ENCODE measurements at places on chromosomes 3 and 15. TPM values are rescaled to one million over a fixed set of nuclear protein-coding genes. Genes with fewer than 3 reads are reported as not detected.

The SMCO1 gene
- polyA plus RNA-seq = 0.05 TPM

The RTP3 gene
- polyA plus RNA-seq = not detected

The GABRA5 gene
- polyA plus RNA-seq = not detected

The THBS1 gene
- 14.0 TPM for polyA plus RNA-seq

The RASL12 gene
- polyA plus RNA-seq = 2.8 TPM

The GABRG3 gene
- polyA plus RNA-seq = 0.35 TPM

The ITIH1 gene
- polyA plus RNA-seq = 1.2 TPM

The LSAMP gene
- polyA plus RNA-seq = 1.7 TPM

The ONECUT1 gene
- 8.0 TPM for polyA plus RNA-seq

The IDH2 gene
- polyA plus RNA-seq = 53.6 TPM

The ABHD6 gene
- 2.1 TPM for polyA plus RNA-seq

The TM4SF18 gene
- polyA plus RNA-seq = 6.4 TPM

The MYL3 gene
- 1.0 TPM for polyA plus RNA-seq

The RYR3 gene
- 0.52 TPM for polyA plus RNA-seq

The CLRN1 gene
- polyA plus RNA-seq = not detected

The ALCAM gene
- polyA plus RNA-seq = 36.8 TPM
